Skin of body (tissue), 3 donors: ENCODE measurements at places on chromosomes 13 and 19. TPM values are rescaled to one million over a fixed set of nuclear protein-coding genes. Genes with fewer than 3 reads are reported as not detected.

The CSNK1G2 gene
- total RNA-seq, result 35.0 TPM

The SIGLEC12 gene
- total RNA-seq, result not detected

The SPPL2B gene
- total RNA-seq, result 23.6 TPM

The GJA3 gene
- 1.2 TPM for total RNA-seq

The PSPN gene
- total RNA-seq, result 0.59 TPM

The SMAD9 gene
- total RNA-seq, result 11.2 TPM

The FLT3LG gene
- total RNA-seq, result 1.3 TPM

The NLRP9 gene
- total RNA-seq, result not detected

The RASGRP4 gene
- total RNA-seq, result 1.8 TPM

The TNFSF13B gene
- total RNA-seq, result 3.9 TPM

The LHB gene
- not detected for total RNA-seq

DNA sequence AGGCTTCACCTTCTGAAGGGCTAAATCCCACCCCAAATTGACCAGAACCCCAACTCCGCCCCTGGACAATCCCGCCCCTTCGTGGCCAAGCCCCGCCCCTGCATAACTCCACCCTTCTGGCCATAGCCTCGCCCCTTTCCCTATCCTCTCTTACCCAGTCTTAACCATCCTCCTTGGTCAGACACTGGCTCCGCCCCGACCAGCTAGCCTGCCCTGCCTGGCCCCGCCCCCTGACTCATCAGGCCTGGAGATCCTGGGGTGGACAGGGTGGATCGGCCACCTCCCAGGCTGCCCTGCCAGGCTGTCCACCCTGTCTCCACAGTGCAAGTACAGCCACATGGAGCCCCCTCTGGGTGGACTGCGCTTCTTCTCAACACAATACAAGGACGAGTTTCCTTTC lies 8.0 kb upstream of the ZNF358 start:
- no peak for DNase-seq

- DNase-seq, result no peak
These were observed 31.1 kb upstream of the TPM4 start for GRCh38 chr19:16045171-16045570.

- no peak for DNase-seq
These were observed 518.3 kb downstream of the GPC6 start for GRCh38 chr13:93744886-93745285.

- DNase-seq, result no peak
These were observed 184.1 kb downstream of the PCDH17 start for GRCh38 chr13:57815600-57815999.

DNA sequence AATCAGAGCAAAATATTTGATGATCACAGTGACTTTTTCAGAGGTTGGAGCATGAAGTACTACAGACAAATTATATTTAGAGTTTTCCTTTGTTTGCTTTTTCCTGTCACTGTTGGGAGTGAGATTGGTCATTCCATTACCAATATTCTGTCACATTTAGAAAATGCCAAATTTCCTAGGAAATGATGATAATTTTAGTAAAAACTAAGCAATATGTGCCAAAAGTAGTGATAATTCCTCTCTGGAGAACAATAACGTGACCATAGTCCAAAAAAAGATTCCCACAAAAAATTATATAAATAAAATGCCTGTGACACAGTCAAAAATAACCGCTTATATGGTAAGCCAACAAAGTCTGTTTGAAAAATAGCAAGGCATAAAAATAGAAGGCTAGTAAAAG lies 2719.4 kb downstream of the PCDH9 start:
- DNase-seq, result no peak

DNA sequence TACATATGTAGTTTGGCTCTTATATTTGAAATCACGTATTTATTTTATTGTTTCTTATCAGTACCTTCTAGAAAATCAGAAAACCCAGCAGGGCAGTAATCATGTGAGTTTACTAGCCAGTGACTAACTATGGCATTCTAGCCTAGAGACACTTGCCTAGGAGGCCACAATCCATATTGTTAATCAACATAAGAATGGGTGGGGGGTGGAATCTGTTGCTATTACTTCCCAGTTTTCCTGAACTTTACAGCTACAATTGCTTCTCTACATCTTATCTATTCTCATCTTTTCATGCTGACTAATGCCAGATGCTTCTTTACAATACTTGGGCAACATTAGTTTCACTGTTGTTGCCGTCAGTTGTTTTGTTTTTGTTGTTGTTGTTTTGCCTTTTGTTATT lies 18.7 kb upstream of the ATXN8OS start:
- DNase-seq, result no peak

GRCh38 chr13:20902438-20903163 lies at the start of gene XPO4:
Gene XPO4, minus strand, starts transcription at chr13:20902746. Its CDS starts 8 bp downstream, at chr13:20902738.
- peak; percentile 48 for DNase-seq

- peak; percentile 28 for DNase-seq
These were observed 4.1 kb downstream of the HMG20B start for GRCh38 chr19:3576696-3577443.

DNA sequence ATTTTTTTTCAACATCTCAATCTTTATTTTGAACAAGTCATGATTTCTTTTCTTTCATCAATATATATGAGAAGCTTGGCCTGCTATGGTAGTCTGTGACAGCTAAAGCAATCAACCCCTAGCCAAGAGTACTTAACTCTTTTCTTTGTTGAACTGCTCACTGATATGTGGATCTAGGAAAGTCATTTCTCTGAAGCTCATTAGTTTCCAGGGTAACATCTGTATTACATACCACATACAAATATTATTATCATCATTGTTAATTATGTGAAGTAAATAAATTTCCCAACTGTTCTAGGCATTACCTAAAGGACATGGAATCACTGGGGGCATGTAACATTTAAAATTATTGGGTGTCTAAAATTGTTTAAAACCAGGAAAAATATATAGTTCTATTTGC lies 267.3 kb downstream of the DCT start:
- DNase-seq, result no peak

DNA sequence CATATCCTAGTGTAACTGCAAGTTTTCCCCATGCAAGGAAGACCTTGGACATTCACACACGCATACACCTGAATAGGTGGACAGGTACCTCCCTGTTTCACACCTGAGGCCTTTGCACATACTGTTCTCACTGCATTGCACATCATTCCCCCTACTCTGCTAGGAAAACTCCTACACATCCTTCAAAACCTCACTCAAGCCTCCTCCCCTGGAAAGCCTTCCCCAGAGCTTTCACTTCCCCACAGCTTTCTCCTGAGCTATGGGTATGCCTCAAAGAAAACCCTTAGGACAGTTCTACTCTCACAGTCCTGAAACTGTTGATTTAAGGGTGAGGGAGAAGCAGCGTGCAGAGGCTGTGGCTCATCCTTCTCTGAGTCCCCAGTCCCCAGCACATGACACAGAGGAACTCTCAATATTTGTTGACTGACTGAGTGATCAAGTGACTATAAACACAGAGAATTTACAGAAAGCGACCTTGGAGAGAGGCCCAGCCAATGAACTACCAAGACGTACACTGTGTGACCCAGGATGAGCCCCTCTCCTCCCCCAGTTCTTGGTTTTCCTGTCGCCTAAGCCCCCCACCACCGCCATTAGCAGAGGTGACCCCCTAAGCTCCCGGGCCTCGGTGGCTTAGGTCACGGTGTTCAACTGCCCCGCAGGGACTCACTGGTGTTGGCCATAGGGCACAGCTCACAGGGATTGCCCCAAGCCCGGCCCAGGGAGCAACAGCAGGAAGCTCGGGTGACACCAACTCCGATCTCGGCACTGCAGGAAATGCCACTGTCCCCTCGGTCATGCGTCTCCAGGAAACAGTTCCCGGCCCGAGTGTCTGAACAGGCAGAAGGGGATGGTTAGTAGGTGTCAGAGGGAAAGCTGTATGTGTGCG lies 40.6 kb downstream of the FBN3 start:
- DNase-seq, result no peak

- DNase-seq, result no peak
These were observed 9.8 kb upstream of the TIMM50 start for GRCh38 chr19:39470724-39471339.

GRCh38 chr13:109998684-109999533 lies 212.5 kb upstream of the IRS2 start:
- DNase-seq, result peak; percentile 59

DNA sequence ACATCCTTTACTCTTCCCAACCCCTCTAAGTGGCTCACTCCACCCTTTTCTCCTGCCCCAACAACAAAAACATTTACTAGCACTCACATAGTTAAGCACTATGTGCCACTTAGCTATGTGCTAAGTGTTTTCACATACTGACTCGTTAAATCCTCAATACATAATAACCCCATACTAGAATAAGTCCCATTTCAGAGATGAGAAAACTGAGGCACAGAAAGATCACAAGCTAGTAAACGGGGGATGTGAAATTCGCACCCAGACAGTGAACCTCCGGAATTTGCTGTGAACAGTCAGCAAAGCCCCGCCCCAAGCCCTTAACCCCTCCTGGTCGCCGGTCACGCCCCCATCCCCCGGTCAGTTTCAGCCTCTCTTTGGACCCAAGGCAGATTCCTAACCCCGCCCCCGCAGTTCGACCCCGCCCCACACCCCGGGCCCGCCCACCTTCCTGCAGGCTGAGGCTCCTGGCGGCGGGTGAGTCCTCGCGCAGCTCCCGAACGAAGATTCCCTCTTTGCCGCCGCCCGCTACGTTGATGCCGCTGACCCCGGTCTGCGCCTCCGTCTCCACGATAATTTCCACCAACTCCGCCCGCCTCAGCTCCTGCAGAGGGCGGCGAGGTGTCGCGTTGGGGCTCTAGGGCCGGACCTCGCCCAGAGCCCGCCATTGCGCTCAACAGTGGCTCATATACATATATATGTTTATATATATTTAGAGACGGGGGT lies 9.8 kb downstream of the PRX start:
- peak; percentile 69 for DNase-seq

DNA sequence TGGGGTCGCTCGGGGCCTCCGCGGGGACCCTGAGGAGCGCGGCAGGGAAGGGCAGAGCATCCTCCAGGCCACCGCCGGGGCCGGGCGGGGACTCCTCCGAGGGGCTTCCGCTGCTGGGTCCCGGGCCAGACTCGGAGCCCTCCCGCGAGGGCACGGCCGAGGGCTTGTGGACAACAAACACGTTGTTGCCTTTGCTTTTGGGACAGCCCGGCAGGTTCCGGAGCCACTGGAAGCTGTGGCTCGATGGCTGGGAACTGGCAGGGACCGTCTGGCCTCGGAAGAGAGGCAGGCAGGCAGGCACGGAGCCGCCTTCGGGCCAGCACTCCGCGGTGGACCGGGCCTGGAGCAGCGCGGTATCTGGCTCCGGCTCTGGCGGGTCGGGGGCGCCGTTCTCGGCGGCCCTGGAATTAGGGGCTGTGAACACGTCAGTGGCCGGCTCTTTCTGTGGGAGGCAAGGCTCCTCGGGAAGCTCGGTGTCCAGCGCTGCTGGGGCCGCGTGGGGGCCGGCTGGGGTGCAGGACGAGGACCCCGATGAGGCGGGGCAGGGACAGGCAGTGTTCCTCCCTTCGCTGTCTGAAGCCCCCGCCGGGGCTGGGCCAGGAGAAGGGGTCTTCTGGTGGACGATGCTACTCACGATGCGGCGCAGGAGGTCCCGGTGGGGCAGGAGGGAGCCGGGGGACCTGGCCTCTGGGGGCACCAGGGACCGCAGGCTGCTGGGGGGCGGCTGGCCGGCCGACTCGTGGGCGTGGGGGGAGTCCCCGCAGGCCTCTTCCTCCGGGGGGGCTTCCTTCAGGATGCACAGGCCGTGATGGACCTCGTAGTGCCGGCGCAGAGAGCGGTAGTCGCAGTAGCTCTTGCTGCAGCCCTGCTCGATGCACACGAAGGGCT lies 27.6 kb downstream of the ZNF541 start:
- no peak for DNase-seq

DNA sequence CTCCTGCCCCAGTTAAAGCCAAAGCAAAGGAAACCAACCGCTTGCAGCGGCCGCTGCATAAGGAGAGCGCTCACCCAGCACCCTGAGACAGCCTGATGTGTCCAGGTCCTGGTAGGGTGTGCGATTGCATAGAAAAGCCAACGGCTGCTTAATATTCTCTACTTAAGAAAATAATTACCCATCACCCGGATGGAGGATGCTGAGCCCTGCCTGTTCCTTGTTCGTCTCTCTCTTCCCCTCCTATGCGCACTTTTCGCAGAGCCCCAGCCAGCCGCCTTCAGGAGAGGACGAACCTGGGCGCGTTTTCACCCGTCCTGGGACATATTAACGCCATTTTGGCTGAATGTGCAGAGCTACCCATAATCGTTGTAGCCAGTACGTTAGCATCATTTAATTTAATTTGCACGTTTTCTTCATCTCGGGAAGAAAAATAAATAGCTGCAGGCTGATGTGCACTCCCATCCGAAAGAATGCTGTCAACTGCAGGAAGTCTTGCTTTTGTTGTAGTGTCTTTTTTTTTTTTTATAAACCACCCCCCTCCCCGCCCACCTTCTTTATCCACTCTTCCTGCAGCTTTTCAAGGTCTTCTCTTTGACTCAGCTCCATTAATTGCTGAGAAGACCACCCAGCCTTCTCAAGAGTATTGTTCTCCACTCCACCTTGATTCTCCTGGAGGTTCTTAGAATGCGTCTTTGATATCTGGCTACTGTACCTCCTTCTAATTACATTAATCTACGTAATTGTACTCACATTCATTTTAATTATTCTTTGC lies 214.5 kb downstream of the TEX29 start:
- DNase-seq, result no peak

DNA sequence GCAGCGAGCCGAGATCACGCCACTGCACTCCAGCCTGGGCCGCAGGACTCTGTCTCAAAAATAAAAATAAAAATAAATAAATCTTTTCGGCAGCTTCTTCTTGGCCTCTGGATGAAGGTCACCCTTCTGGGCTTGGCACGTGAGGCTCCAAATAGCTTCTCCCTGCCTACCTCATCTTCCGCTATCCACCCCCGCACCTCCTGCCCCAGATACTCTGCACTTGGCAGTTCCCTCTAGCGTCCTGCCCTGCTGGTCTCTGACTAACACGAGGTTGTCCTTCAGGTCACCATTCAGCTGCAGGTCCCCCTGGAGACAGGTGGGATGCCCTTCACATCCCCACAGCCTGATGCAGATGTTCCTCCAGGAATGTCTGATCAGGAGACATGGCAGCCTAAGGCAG lies 8.5 kb upstream of the CCL25 start:
- DNase-seq, result no peak

DNA sequence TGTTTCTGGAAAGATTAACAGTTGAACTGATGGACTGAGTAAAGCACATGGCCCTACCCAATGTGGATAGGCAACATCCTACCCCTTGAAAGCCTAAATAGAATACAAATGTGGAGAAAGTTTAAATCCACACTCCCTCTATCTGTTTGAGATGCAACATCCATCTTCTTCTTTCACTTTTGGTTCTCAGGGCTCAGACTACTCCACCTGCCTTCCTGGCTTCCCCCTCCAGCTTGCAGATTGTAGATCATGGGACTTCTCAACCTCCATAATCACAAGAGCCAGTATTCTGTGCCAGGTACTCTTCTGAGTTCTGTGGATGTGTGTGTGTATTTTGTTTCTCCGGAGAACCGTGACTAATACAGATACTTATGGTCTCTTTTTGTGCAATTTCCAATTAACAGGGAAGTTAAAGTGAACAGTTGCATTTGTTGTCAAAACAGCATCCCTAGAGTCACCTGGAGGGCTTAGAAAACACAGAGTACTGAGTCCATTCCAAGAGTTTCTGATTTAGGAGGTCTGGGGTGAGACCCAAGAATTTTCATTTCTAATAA lies 590.3 kb upstream of the MIR17HG start:
- no peak for DNase-seq
